ENCODE measurements at places on chromosomes 4 and X. TPM values are rescaled to one million over a fixed set of nuclear protein-coding genes. Genes with fewer than 3 reads are reported as not detected.

The SLC6A8 gene
- 9.5 TPM for total RNA-seq

The SOWAHB gene
- total RNA-seq: 3.3 TPM

The ZRSR2 gene
- total RNA-seq: 28.2 TPM

The DIPK2B gene
- 25.4 TPM for total RNA-seq

The UGT2B17 gene
- not detected for total RNA-seq

The LCORL gene
- total RNA-seq: 14.1 TPM

The SAGE1 gene
- not detected for total RNA-seq

The CCDC120 gene
- 2.0 TPM for total RNA-seq

The IRS4 gene
- total RNA-seq: 0.77 TPM

All from uterus (tissue), 4 donors.